ENCODE measurements at places on chromosomes 1 and 21.

DNA sequence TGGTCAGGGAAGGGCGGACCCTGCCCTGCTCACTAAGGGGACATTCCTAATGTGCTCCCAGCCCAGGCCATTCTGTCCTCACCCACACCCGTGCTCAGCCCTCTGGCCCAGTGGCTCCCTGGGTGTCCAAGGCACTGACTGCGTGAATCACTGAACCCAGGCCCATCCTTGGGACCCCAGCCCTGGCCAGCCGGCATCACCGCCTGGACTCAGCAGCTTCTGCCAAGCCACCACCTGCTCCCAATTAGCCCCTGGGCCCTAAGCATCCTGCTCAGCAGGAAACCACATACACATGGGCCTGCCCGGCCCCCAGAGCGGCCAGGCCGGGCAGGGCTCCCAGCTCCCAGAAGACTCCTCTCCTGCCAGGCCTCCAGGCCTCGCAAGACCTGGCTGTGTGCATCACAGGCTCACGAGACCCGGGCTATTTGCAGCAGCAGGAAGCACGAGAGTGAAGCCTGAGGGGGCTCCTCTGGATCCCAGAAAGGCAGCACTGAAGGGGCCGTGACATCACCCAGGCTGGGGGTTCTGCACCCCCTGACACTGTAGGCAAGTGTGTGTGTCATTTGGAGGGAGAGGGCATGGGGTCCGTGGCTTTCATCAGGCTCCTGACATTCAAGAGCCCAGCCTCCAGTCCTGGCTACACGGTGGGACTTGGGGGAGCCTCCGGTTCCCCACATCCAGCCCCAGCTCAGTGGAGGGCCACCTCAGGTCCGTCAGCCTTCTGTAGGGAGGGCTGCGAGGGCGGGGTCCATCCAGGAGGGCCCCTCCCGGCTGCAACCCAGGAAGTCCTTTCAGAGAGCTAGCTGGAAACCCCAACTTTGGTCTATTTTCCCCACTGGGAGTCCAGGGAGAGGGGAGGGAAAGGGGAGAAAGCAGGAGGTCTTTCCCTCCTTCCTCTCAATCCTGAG lies 1.6 kb downstream of the MFAP2 start:
- DNase-seq, result peak; percentile 69

DNA sequence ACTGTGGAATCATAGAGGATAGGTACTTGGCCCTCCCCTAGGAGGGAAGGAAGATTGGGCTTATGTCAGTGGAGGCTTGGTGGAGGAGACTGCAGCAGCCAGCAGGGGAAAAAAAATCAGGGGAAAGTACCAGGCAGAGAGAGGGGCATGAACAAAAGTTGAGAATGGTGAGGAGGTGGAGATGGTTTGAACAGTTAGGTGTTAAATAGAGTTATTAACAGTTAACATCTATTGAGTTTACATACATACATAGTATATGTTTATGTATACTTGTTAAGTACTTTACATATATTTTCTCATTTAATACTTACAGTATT lies 136.5 kb upstream of the HNRNPU start:
- DNase-seq, result no peak

DNA sequence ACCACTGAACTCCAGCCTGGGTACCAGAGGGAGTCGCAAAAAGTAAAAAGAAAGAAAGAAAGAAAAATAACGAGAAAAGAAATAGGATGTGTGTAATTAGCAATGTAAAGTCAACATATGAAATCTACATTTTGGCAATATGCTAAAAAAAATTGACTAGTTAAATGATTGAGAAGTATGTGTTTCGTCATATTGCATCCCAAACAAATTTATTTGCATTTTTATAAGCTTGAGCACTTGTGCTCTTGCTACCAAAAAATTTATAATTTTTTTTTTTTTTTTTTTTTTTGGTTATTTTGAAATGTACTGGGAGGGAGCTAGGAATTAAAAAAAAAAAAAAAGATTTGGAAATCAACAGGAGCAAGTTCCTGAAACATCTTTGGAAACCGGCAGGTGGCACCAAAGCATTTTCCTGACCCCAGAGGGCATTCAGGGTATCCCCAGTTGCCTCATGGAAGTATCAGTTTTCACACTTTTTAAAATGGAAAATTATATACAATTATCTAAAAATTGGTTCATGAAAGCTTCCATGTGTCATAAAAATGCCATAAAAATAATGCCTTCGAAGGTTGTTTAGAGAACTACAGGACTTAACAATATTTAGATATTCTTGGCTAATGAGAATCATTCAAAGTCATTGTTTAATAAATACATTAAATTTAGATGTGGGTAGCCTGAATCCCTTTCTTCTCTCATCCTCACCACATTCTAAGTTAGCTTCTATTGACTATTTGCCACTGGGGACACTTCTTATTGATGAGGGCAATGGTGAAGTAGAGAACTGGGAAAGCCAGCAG lies 4.8 kb upstream of the HEATR1 start:
- peak; percentile 8 for DNase-seq

GRCh38 chr1:37865348-37866120 lies 6.1 kb upstream of the MTF1 start:
- no peak for DNase-seq

DNA sequence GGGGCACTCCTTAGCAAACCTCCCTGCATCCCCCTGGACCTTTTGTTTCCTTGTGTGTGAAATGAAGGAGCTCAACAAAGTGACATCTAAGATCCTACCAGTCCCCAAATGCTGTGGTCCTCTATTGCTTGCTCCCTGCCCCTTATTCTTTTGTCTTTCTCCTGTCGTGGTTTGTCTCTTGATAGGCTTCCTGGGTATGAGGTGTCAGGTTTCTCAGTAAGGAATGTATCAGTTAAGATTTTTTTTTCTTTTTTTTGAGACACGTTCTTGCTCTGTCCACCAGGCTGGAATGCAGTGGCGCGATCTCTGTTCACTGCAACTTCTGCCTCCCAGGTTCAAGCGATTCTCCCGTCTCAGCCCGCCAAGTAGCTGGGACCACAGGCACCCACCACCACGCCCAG lies 16.8 kb downstream of the CNIH3 start:
- DNase-seq, result no peak

DNA sequence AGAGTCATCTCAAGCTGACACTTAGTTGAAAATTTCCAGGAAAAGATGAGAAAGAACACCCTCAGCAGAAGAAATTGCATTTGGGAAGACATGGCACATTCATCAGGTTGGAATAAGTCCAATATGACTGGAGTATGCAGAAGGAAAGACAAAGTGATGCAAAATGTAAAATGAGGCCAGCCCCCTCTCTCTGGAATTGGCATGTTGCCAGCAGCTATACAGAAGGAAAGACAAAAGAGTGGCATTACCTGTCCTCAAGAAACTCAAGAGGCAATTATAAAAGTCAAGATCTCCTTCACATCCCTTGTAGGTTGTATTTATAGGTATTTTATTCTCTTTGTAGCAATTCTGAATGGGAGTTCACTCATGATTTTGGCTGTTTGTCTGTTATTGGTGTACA lies 426.3 kb downstream of the AGBL4 start:
- DNase-seq, result no peak

DNA sequence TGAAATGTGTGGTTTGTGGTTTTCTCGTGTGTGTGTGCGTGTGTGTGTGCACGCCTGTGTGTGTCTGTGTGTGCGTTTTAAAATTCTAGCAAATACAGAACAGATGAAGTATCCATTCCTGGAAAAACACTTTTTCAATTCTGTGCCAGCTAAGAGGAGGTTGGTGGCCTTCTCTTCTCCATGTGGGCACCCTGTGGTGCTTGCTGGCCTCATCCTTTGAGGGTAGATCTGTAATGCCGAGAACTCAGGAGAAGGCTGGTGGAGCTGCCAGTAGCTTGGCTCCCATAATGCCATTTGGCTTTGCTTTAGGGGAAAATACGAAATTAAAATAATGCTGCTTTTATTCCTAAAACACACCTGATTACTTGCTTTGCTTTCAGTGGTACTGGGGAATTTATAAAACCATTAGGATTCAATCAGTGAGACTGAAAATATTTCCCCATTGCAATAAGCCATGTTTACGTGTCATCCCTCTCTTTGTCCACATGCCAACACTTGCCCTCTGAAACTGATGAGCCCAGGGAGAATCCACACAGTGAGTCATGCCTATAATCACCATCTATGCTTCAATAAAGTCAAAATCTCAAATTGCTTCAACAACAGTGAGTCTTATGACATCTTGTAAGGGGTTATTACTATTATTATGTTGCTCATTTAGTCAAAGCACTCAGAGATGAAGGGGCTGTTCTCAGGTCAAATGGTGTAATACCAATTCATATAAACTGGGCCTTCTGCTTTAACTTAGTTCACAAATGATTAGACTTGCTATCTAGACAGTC lies 39.2 kb downstream of the ABCA4 start:
- DNase-seq, result peak; percentile 64

DNA sequence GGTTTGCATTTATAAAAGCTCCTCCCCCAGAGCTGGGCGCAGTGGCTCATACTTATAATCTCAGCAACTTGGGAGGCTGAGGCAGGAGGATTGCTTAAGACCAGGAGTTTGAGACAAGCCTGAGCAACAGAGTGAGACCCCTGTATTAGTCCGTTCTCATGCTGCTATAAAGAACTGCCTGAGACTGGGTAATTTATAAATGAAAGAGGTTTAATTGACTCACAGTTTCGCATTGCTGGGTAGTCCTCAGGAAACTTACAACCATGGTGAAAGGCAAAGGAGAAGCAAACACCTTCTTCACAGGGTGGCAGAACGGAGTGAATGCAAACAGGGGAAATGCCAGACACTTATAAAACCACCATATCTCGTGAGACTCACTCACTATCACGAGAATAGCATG lies 52.5 kb downstream of the ZNF684 start:
- no peak for DNase-seq

GRCh38 chr1:71135571-71135970 lies 54.7 kb upstream of the ZRANB2 start:
- no peak for DNase-seq

- DNase-seq, result no peak
Measured at GRCh38 chr21:43815107-43815613, 25.8 kb downstream of the RRP1 start.

DNA sequence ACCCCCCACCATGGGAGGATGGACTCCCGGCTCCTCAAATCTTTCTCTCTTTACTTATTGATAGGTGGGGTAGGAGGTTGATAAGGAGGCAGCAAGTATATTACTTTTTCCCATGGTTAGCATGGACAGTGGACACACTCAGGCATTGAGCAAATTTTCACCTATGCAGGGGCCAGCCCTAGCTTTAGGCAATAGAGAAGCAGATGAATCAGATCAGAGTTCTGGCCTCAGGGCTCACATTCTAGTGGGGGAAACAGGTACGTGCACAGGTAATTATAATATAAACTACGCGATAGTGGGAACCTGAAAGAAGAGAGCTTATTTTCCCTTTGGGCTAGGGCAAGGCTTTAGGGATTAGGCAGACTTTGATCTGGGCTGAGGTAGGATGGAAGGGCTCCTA lies 13.5 kb upstream of the FOXE3 start:
- DNase-seq, result no peak

- DNase-seq, result no peak
Measured at GRCh38 chr1:153546796-153547559, 1.4 kb upstream of the S100A4 start.

DNA sequence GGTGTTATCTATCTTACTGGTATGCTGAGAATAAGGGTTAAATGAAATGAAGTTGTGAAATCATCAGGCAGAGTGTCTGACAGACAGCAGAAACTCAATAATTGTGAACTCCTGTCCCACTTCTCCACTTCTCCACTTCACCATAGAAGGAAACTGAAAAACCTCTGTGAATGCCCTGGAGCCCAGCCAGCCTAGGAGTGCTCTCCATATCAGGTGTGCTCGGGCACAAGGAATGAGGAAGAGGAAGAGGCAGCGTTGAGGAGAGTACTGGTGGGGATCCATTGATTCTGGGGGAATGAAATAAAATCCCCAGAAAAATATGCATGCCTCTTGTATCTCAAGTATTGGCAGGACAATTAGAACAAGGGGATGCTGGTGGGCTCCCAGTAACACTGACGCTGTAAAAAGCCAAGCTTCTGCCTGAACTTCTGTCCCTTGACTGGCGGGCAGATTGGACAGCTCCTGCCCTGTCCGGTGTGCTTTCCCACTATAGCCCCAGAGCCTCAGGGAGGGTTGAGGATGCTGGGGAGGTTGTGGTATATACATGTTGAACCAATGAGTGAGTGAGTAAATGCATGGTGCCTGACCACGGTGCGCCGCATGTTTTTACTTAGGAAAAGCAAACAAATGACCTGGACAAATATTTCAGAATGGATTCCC lies 47.7 kb downstream of the NMNAT2 start:
- no peak for DNase-seq

DNA sequence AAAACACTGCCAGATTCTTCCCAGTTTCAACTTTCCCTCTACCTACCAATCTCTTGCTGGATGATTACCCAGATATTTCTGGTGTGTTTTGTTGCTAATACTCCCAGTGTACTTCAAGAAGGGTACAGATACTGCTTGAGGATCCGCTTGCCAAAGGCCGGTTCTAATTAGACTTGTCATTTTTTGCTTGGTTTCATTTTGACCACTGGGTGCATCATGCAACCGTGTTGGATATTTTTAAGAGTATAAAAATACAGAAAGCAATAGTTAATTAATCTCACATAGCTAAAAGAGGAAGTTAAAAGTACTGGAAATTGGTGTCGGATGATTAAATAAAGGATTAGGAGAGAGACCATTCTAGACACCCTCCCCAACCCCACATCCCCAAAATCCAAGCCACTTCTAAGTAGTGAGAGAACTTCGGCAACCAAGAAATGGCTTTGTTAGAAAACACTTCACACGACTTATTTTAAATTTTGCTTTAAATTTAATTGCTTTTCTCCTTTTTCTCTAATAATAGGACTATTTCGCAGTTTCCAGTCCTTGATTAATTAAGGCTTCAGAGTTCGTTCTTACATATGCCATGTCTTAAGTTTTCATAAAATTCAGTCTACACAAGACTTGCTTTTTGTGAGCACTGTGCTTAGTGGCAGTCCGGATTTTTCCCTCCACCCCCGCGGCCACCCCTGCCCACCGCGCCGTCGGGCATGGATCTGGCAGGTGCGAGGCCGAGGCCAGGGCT lies 2.5 kb upstream of the CDKN2C start:
- DNase-seq, result no peak

DNA sequence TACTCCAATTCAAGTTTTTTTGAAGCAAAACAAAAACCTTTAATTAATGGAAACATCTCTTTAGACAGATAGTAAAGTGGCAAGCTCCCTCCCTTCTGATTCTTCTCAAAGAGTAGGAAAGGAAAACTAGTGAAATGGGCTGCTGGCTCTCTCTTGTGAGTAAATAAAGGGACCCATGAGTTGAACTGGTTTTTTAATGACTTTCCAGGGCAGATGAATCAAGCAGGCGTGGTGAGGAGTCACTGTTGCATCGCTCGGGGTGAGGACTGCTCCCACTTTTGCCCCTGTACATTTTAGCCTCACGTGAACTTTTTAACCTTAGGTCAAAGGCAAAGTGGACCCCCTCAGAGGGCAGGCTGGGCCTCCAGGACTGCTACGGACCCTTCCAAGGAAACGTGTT lies 64.8 kb downstream of the ABCA4 start:
- no peak for DNase-seq

GRCh38 chr21:27590271-27590670 lies 623.4 kb upstream of the ADAMTS5 start:
- no peak for DNase-seq

DNA sequence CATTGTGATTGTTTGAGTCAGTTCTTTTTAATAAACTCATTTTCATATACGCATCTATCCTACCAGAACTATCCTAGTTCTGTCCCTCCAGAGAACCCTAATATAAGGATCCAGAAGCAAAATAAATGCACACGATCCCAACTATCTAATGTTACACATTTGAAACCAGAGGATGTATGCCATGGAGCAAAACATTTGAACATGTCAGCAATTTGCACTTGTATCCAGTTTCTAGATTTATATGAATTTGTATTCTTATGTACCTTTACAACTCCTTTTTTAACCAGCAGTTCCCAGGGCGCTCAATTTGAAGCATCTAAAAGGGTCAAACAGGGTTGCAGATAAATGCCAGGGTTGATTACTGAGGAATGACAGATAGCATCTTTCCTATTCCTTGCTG lies 2.1 kb downstream of the EXTL2 start:
- no peak for DNase-seq
